SJSA1 (cell line): ENCODE measurements at places on chromosomes 13 and 19. TPM values are rescaled to one million over a fixed set of nuclear protein-coding genes. Genes with fewer than 3 reads are reported as not detected.
A peak's percentile ranks its signal among the peaks of the same experiment; 100 is the strongest.

DNA sequence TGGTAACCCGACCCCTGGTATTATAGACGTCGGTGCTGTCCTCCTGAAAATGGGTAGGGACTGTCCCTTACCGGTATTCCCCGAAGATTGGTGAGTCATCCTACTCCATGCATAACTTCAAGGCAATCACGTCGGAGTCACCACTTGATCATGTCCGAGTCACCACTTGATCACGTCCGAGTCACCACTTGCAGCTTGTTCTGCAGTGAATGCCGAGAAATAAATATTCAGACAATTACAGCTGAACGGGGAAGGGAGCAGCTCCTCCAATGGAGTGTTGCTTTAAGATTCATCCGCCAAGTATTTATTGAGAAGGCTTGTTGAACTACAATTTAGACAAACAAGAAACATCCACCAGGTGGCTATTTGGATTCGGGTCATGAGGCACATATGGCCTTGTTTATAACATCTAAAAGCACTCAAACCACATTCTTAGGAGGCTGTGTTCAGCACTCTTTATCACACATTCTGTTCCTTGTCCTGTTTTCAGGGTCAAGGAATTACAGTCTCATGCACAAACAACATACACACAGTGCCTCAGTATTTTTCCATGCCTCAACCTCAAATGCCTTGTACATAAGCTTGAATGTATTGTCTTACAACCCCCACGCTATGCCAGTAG, 43.1 kb downstream of the ZNF726 start:
- DNase-seq: peak; percentile 8

Gene GIPR
- 0.72 and 2.1 TPM in 2 replicates for total RNA-seq

GRCh38 chr13:24709186-24709913, 29.1 kb downstream of the ATP12A start:
- no peak for DNase-seq

DNA sequence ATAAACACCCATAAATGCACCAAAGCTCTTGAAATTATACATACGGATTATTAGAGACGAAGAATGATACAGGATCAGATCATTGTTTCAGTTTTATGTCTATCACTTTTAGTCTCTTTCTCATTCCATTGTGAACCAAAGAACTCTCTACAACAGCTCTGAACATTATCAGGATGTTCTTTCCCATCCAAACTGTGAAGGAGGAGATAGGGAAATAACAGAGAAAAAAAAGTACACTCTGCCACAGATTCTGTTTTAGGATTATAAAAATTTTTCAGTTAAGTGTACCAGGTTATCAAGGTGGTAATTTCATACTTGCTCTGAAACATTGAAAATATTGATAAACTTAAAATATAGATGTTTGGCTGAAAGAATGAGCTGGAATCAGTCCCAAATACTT, 270.9 kb downstream of the MZT1 start:
- DNase-seq: no peak

DNA sequence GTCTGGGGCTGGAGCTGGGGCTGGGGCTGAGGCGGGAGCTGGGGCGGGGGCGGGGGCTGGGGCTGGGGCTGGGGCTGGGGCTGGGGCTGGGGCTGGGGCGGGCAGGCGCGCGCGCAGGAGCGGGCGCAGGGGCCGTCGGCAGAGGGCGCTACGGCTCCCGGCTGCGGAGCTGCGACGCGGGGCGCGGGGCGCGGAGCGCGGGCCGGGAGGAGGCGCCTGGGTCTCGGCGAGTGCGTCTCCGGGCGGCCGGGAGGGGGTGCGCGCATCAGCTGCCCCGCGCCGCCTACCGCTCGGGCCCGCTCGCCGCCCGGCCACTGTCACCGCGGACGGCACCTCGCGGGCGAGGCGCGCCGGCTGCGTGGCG, 422 bp upstream of the MTUS2 start:
- peak; percentile 46 for DNase-seq

DNA sequence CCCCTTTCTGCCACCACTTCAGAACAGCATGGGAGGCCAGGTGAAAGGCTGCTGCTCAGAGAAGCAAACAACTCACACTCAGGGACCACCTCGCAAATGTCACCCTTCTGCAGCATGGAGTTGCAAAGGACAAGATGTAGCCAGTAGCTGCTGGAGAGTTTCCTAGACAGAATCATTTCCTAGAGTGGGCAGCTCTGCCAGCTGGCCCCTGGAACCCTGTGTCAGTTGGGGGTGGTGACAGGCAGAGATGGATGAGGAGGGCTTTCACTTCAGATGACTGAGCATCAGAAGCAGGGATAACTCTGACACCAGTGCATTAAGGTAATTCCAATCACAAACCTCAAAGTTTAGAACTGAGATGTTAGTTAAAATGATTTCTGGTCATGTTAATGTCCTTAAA, 34.4 kb upstream of the EPHX3 start:
- DNase-seq: no peak

GRCh38 chr19:38044267-38045111, 137.5 kb downstream of the SIPA1L3 start:
- DNase-seq: no peak

Gene TIMM13
- 48.8 and 86.2 TPM in 2 replicates for total RNA-seq

Gene HOMER3
- 53.7 and 79.3 TPM in 2 replicates for total RNA-seq

DNA sequence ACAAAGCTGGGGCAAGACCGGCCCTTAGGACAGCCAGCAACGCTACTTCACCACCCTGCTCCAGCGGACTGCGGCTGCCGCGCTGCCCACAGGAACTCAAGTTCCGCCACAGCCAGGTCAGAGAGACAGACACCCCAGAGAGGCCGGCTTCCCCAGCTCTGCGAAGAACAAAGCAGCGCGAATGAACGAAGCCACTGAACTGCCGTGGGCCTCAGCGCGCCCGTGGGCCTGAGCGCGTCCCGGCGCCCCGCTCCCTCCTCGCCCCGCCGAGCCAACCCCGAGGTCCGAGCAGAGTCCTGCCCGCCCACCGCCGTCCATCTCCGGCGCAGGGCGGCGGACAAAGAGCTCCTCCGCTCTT, 158.4 kb downstream of the RNF17 start:
- no peak for DNase-seq

Gene NDFIP2
- total RNA-seq: 80.0 and 110 TPM in 2 replicates

DNA sequence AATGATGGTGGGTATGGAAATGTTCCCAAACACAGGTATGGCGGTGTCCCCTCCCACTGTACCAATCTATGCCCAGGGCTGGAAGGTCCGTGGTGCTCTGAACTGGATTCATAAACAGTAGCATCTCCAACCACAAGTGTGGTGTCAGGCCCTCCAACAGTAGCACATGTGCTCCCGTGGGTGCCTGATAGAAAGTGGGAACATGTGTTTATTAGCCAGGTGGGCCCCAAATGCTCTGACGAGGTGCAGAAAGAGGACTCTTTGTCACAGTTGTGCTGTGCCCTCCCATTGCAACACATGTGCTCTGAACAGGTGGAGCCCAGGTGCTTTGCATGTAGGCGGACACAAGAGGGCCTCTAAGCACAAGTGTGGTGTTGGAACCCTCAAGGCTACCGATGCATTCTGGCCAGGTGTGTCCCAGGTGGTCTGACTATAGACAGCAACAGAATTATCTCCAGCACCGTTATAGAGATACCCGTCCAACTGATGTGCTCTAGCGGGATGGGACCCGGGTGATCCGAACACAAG, 75.4 kb upstream of the ZNF30 start:
- DNase-seq: no peak

DNA sequence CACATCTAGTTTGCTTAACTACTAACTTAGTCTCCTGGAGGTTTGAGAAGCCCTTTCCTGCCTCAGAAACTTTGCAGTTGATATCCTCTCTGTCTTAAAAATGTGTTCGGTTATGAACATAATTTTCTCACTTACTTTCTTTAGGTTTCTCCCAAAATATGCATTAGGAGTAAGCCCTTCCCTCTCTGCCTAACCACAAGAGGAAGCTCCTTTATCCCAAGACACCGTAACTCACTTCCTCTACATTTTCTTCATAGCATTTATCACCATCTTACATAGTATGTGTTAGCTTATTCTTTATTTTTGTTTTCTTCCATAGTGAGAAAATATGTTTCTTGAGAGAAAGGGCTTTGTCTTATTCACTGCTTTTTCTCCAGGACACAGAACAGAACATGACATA, 952.5 kb upstream of the ATXN8OS start:
- no peak for DNase-seq

Gene BST2
- 0.45 and 3.8 TPM in 2 replicates for total RNA-seq

DNA sequence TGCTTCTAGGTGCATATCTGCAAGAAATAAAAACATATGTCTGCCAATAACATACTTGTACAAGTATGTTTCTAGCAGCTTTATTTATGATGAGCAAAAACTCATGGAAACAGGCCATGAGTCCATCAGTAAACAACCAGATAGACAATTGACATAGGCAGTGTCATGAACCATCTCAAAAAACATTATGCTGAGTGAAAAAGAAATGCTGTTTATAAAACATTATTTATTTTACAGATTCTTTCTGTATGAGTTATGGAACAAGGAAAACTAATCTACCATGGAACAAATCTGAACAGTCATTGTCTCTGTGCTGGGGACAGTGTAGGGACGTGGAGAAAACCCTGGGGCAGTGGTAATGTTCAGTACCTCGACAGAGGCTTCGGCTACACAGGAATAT, 283.9 kb downstream of the UQCRFS1 start:
- peak; percentile 4 for DNase-seq
